Spinal cord (tissue), 10 donors: ENCODE measurements at places on chromosomes 2 and 18.

- DNase-seq, result no peak
These were observed 3.9 kb downstream of the GLI2 start for GRCh38 chr2:120739438-120740090.

DNA sequence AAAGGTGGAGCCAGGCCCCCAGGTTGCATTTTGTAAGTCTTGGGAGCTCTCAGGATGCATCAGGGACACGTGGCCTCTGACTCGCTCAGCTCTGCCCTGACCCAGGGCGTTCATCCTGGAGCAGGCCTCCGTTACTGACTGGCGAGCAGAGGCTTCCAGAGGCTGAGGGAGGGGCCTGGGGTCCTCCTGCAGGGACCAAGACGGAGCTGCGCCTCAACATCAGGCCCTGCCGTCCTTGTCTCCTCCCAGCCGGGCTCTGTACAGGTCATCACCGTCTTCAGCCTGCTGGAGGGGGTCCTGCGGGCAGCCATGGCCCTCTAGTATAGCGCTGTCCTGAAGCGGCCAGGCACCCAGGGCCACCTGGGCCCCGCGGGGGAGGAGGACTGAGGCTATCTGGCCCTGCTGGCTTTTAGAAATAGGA lies 10.2 kb upstream of the ALPP start:
- no peak for DNase-seq

GRCh38 chr2:141824790-141825189 lies 306.0 kb downstream of the LRP1B start:
- no peak for DNase-seq

DNA sequence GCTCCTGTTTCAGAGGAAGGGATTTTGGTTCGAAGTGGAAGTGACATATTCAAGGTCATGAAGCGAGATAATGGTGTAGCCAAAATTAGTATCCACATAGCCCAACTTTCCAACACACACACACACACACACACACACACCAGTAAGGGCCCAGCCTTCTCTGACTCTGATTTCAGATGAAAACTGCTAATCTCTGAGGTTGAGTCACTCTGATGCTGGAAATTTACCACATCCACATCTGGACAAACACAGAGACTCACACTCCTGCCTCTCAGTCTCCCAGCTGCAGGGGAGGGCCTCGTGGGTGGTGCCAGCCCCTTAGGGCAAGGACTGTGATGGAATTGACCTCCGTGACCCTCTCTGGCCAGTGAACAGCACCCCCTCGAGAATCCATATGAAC lies 29.0 kb upstream of the SLC35F6 start:
- DNase-seq, result no peak

DNA sequence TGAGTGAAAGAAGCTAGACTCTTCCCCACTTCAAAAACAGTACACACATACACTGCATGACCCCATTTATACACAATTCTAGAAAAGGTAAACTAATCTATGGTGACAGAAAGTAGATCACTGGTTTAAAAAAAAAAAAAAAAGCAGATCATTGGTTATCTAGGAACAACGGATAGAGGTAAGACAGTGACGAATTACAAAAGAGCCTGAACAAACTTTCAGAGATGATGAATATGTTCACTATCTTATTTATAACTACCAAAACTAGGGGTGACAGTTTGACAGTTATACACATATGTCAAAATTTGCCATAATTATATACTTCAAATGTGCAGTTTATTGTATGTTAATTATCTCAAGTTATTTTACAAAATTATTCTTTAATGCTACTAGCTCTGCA lies 27.5 kb downstream of the MAP3K2 start:
- DNase-seq, result no peak

DNA sequence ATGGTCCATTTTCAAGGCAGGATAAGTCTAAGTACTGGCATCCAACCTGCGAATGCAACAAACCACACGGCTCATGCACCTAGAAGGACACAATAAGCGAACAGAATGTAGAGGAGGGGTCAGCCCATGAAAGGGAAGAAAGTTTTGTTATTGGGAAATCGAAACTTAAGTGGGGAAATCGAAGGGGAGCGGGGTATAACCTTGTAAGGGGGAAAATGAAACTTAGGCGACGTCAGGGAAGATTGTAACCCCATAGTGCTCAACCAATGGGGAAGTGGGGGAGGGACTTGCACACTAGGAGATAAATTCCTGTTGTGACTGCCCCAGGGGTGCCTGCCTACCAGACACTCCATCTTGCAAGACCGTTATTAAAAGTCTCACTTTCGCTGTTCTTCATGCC lies 15.6 kb upstream of the OTOF start:
- no peak for DNase-seq

GRCh38 chr2:181036848-181037603 lies 56.6 kb downstream of the UBE2E3 start:
- no peak for DNase-seq

DNA sequence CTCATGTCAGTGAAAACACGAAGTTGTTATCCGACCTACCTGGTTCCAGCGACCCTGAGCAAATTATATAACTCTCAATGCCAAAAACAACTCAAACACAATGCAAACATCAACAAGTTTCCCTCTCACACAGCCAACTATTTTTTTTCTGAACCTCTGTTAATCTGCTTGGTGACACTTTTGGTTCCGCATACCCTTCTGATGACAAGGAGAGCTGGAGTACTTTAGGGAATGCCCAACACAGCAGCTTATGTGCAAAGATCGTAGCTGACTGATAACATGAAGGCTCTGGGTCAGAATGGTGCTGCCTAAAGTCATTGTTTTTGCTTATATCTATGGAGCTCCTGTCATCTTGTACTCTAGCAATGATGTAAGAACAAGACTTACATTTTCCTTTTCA lies 72.7 kb upstream of the CCDC68 start:
- DNase-seq, result no peak

- DNase-seq, result no peak
These were observed 143.7 kb upstream of the RPRM start for GRCh38 chr2:153622285-153622684.

DNA sequence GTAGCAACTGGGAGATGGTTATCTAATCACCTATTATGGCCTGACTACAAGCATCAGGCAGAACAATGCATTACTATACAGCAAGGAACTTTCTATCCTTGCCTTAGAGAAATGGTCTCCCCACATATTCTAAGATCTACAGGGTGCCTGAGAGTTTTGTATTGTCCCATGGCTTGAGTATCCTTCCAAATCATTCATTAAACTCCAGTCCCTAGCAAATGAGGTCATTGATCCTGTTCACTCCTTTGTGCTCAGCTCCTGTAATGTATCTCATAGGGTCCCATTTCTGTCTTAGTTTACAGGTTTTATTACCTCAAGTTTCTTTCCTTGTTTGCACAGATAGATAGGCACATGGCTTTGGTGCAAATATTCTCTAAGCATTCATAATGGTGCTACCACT lies 9.0 kb downstream of the HNMT start:
- no peak for DNase-seq

GRCh38 chr2:38438883-38439612 lies 62.0 kb upstream of the ATL2 start:
- no peak for DNase-seq

GRCh38 chr2:241862093-241862492 lies 3.4 kb upstream of the PDCD1 start:
- DNase-seq, result no peak

- no peak for DNase-seq
These were observed 65.9 kb downstream of the AAK1 start for GRCh38 chr2:69577467-69578197.

DNA sequence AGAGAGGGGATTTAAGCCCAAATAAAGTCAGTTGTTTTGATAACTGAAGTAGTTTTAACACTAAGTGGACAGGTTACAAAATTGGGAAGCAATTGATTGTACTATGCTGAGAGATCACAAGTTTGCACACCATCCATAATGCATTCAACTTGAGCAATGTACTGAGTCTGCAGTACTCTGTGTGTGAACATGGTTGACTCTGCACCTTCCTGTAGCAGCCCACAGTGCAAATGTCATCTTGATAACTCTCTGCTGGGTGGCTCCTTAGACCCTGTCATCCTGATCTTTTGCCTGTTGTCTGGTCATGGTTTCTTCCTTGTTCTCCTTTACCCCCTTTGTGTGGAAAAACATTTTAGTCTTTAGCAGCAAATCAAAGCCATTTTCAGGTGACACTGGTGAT lies 168.0 kb downstream of the ARHGAP15 start:
- no peak for DNase-seq

- DNase-seq, result peak; percentile 40
These were observed 231.2 kb downstream of the MYO3B start for GRCh38 chr2:170409164-170409535.

GRCh38 chr18:10202845-10203321 lies 251.6 kb upstream of the APCDD1 start:
- DNase-seq, result no peak

DNA sequence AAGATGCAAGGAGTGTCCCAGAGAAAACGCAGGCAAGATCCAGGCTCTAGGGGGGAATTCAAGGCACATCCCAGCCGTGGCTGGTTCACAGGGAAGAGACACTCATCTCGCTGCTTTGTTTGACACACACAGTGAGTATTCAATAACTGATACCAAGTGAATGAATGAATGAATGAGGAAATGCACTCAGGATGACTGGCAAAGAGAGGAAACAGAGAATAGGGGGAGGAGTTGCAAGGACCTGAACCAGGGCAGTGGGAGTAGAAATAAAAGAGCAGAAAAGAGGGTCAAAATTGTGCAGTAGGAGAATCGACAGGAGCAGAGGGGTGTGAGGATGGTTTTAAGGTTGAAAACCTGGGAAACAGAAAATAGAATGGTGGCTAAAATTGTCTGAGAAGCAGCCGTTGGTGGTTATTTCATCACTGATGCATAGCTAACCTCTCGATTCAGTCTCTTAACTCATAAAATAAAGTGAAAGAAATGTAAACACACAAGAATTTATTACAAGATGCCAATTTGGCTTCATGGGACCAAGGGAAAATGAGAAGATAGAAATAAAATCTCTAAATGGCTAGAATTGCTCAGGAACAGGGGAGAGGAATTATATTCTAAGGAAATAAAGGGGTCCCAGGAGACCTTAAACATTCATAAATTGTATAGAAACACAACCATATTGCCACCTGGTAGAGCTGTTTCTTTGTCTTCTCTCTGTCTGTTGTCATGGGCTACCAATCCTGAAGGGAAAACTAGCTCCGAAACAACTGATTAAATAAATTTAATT lies 63.9 kb upstream of the PHLPP1 start:
- DNase-seq, result no peak

DNA sequence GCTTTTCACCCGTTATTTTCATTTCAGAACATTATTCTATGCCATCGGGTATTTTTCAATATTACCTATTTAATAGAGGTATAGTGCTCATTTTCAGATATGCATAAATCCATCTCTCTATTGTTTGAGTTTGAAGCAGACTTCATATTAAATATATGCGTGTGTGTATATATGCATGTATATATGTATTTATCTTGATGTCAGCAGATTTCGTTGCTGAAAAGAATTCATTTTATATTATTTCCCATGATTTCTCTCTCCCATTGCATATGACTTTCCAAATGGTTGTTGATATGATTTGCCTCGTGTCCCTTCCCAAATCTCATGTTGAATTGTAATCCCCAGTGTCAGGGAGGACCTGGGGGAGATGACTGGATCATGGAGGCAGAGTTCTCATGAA lies 28.6 kb upstream of the COPS8 start:
- DNase-seq, result no peak

DNA sequence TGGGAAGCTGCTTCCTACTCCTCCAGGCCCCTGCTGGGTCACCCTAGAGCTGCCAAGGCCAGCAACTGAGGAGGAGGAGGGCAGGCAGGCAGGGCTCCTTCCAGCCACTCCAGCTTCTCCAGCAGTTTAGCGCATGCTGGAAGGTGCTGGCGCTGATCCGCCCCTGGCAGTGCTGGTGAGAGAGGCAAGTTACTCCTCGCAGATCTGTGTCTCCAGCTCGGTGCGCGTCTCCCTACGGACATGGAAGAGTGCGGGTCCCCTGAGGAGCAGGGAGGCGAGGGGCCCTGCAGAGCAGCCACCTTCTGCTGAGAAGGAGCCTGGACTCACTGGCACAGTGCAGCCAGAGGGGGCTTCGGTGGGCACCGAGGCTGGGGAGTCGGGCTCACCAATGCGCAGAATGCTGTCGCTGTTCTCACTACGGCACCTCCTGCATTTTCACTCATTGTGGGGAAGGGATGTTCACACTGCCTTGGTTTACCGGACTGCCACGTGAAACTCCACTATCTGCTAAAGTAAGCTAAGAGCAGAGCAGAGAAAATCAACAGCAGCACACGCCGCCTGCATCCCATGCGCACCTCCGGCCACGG lies 206.0 kb downstream of the HDAC4 start:
- no peak for DNase-seq

- no peak for DNase-seq
These were observed 28.2 kb downstream of the ARHGAP15 start for GRCh38 chr2:143157418-143157817.
